Lung (tissue), 17 donors: ENCODE measurements at places on chromosomes 6 and 20. TPM values are rescaled to one million over a fixed set of nuclear protein-coding genes. Genes with fewer than 3 reads are reported as not detected.
A peak's percentile ranks its signal among the peaks of the same experiment; 100 is the strongest.

GRCh38 chr6:42103216-42103615 lies 39.2 kb downstream of the C6orf132 start:
- DNase-seq, result no peak

DNA sequence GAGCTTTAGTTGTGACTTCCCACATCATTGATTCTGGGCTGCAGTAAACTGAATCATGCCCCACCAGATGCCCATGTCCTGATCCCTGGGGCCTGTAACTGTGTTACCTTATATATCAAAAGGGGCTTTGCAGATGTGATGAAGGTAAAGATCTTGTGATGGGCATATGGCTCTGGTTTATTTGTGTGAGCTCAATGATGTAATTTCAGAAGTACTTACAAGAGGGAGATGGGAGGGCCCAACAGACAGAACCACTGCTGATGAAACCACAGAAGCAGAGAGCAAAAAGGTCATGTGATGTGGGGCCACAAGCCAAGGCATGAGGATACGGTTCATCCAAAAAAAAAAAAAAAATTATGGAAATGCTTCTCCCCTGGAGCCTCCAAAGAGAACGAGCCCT lies 118.7 kb downstream of the TOX2 start:
- no peak for DNase-seq

Gene HCRTR2
- not detected for total RNA-seq

DNA sequence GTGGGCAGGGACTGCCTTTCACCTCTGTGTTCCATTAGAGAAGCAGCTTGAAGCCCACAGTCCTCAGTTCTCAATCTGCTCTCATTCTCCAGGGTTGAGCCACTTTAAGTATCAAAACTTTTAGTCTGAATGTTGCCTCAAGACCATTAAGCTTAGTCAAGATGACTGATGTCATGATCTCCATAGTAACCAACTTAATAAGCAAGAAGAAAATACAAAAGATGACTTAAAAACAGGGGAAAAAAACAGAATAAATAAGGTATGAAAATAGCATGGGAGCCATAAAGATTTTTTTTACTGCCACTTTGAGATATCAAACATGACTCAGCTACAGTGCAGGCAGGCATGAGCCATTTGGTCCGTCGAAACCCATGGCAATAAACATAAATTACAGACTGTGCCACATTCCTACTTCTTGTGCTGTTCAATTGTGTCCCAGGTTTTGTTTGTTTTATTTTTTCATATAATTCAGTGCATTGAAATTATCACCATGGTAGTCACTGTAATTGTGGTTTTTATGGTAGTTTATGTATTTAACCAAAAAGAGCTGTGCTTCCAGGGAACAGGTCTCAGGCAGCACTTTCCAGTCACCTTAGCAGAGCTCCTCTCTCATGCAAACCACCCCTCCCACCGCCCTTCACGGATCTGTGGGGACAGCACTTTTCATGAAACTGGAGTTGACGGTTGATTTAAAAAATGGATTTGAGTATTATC lies 156.5 kb upstream of the INSM1 start:
- no peak for DNase-seq

DNA sequence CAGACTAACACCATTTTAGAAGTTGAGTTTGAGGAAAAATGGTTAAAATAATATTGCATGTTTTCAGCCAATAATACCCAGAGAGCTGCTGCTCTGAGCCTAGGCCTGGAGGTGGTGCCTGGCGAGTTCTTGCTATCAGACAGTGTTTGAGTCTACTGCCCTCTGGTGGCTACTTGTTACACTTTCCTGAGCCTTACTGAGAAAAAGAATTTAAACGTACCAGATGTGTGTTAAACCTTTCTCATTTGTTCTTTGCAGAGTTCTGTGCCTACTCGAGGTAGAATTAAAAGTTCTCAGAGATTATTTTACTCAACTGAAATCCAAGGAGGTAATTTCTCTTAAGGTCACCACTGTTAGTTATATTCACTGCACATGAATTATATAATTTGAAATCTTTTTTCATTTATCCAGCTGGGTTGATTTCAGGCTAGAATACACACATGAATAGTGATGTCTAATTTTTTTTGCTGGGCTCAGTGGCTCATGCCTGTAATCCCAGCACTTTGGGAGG lies 38.2 kb downstream of the SHLD1 start:
- DNase-seq, result peak; percentile 93

DNA sequence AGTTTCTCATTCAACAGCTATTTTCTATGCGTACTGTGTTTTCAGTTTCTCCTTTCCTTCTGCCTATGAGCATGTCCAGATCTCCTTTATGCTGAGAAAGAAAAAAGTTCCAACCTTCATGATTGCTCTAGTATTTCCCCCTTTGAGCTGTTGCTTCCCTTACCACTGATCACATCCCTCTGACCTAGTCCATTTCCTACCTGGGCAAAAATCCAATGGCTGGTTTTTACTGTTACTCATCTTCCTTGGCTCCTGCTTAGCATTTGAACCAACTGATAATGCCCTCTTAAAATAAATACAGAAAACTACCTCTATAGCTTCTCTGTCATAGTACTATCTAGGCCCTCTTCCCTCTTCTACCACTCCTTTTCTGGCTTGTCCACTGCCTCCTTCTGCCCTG lies 6.0 kb downstream of the RFX6 start:
- no peak for DNase-seq

- DNase-seq, result no peak
Observed at GRCh38 chr6:34289137-34289536, 40.3 kb upstream of the SMIM29 start.

GRCh38 chr6:4435981-4436445 lies 300.6 kb upstream of the ECI2 start:
- DNase-seq, result no peak

Gene MRS2
- 26.4 TPM for total RNA-seq

DNA sequence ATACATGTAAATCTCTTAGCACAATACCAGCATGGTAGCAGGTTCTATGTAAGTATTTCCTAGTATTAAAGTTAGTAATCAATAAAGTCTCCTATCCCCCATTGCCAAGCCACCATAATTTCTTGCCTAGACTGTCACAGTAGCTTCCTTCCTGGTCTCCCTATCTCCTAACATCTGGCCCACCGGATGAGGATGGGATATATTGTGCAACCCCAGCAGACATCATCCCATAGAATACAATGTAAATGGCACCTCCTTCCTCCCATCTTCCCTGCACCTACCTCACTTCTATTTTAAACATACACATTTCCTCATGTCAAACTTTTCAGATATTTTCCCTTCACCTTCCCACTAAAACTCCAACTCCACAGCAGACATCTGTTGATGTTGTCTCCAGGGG lies 3.5 kb upstream of the BTN3A1 start:
- DNase-seq, result no peak

DNA sequence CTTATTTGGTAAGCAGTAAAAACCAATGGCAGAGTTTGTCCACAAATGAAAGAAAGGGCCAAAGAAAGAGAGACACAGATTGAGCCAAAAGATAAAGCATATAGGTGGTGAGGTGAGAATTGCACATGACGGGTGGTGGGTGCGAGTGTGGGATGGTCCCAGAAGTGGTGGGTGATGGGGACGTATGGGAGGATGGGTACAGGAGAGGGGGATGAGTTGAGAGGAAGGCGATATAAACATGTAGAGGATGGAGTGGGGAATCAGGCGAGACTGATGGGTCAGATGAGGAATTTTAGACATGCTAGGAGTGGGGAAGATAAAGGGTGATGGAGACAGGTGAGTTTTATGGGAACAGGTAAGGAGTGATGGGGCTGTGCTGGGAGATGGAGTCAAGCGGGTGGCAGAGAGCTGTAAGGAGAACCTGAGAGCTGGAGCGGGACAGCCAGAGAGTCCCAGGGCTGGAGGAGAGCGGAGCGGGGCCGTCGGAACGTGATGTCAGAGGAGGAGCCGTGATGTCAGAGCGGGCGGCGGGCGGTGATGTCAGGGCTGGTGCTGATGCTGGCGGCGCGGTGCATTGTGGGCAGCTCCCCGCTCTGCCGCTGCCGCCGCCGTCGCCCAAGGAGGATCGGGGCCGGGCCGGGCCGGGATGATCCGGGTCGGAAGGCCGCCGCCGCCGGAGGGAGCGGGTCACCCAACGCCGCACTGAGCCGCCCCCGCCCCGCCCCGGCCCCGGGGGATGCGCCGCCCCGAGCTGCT lies at the start of gene TTBK1:
Gene TTBK1, plus strand, starts transcription at position 574 of the 756 bp plus-strand sequence. CDS start 3,180 bp downstream, outside the sequence.
- DNase-seq, result no peak

DNA sequence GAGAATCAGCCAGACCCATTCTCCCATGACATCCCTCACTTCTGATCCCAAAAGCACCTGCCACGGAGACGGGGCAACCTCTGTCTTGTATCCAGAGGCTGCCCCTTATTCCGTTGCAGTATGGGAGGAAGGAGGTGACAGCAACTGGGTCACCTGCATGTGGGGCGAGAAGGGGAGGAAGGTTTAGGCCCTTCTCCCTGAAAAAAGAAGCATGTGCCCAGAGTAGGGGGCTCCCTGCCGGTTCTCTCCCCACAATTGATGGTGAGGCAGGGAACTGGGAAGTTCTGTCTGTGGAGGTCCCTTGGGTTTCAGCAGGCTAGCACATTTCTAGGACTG lies 49.3 kb upstream of the FANCE start:
- no peak for DNase-seq

DNA sequence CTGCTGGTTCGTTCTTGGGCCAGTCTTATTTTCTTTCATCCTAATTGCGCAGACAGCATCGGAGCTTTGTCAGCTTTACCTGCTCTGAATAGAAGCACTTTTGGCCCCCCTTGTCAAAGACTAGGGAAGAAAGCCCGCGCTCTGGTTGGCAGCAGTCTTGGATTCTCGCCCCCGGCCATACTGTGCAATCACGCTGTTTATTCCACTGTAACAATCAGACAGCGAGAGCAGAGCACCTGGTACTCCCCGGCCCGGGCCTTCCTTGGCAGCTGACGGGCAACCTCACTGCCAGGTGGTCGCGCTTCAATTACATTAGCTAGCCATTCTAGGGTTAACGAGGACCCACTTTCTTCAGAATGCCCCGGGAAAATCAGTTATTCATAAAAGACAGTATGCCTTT lies 72.6 kb downstream of the INSM1 start:
- DNase-seq, result no peak

DNA sequence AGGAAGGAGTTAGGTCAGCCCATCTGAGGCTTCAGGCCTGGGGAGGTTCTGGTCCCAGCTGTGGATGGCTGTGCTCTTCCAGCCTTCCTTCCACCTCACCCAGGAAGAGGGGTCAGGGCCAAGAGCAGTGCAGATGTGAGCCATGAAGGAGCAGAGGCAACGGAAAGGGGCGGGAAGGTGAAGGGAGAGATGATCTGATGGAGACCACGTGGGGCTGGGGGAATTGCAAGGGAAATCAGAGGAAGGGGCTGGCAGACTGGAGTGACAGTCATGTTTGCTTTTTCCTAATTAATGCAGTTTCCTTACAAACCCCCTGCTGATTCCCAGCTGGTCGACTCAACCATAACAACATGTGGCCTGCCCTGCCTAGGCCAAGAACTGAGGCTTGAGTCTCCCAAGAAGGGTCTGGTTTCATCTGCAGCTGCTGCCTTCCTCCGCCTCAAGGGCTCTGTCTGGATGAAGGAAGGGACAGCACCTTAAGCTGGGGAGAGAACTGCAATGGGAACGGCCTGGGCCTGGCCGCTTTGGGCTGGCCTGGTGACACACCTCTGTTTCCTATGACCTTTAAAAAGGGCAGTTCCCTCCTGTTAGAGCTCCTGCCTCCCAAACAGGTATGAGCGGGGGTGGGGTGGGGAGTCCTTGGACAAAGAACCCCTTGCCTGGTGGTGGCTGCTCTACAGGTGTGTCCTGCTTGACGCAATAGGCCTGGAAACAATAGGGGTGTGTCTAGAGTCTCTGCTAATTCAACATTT lies 7.8 kb upstream of the MRPS18A start:
- DNase-seq, result peak; percentile 63

Gene RAET1L
- not detected for total RNA-seq

DNA sequence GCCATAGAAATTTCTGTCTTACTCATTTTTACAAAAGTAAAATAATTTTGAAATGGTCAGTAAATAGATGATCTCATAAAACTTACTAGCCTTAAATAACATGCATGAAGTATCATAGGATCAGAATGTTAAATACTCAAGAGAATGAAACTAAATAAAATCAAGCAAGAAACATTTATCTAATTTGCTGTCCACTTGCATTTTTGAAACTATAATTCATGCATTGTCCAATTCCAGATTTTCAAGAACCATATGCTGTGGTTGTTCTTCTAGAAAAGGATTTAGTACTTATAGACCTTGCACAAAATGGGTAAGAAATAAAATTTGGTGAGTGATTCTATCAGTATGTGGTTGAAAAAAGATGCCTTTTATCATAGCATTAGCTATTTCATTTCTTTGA lies 107.0 kb downstream of the STXBP5 start:
- DNase-seq, result no peak

- no peak for DNase-seq
Observed at GRCh38 chr20:50344232-50345071, 153.8 kb downstream of the CEBPB start.

- DNase-seq, result no peak
Observed at GRCh38 chr6:35850208-35850607, 45.1 kb downstream of the LHFPL5 start.

DNA sequence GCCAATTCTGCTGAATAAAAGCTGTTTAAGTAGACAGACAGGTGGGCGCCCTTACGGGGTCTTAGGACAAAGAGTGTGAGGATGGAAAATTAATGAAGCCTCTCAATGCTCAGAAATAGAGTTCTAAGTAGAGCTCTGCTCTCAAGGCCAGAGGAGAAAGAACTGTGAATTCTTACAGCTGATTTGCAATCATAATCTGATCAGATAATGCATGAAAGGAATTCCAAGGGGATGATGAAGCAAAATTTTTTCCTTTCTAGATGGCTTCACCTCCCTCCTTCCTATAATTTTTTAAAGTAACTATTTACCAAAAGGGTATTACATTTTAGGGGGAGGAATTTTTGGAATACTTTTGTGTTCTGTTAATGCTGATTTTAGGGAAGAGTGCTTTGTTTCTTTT lies 308.1 kb upstream of the HS3ST5 start:
- no peak for DNase-seq

DNA sequence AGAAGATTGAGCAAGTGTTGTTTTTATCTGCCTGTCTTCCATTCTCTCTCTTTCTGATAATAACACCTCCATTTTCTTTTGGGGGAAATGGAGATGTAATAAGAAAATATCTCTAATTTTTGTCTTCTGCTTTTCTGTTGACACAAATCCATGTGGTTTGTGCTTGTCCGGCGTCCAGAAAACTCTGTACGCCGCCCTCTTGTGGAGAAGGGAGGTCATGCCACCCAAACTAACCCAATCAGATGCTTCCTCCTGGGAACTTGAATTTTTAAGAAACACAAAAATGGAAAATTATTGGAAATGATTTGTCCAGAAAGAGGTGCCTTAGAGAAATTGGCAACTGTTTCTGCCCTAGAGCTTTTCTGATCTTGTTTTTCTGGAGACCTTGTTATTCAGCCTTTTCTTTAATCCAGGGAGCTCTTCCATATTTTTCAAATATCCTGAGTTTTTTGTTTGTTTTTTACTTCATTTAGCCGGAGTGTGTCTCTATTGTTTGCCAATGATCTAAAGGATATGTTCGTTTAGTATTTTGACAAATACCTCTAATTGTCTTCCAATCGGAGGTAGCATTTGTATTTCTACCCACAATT lies 17.8 kb upstream of the FNDC1 start:
- peak; percentile 65 for DNase-seq

Gene LPA
- 1.1 TPM for total RNA-seq

- DNase-seq, result no peak
Observed at GRCh38 chr20:48538856-48539255, 288.9 kb downstream of the PREX1 start.
